D341Med (cell line): ENCODE measurements at places on chromosomes 5 and 9.
A peak's percentile ranks its signal among the peaks of the same experiment; 100 is the strongest.

DNA sequence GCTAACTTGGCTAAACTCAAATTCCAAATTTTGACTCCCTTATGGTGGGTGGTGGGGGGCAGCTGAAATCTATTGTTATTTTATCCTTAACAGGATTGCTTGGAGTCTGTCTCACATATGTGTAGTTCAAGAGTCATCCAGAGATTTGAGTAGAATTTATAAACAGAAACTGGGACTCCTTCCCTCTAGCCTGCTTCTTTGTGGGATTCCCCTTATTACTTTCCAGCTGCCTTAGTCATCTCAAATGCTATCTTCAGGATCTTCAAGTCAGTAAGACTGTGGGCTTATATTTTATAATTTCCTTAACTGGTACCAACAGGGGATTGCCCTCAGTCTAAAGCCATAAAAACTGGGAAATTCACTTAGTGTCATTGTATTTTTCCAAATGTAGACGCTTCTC lies 55.5 kb downstream of the NNT start:
- DNase-seq, result no peak

GRCh38 chr5:91141642-91142041 lies 241.5 kb downstream of the ARRDC3 start:
- DNase-seq, result no peak

GRCh38 chr5:154467655-154468354 lies 10.2 kb downstream of the HAND1 start:
- peak; percentile 88 for DNase-seq

GRCh38 chr9:137436761-137437600 lies 4.2 kb downstream of the ENTPD8 start:
- DNase-seq, result no peak

DNA sequence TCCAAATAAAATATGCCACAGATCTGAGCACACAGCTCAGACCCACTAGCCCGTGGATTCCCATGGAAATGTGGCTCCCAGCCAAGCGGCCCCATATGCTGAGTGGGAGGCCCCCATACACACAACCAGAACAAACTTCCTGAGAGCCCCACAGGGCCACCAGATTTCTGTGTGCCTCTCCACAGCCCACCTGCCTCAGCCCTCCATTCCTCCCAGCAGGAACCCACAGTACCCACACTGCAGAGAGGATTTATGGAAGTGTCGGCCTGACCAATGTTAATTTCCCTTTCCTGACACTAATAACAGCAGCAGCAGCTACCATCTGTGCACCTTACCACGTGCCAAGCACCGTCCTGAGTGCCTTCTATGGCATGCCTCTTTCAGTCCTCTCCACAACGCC lies 99.3 kb upstream of the SPOCK1 start:
- no peak for DNase-seq

DNA sequence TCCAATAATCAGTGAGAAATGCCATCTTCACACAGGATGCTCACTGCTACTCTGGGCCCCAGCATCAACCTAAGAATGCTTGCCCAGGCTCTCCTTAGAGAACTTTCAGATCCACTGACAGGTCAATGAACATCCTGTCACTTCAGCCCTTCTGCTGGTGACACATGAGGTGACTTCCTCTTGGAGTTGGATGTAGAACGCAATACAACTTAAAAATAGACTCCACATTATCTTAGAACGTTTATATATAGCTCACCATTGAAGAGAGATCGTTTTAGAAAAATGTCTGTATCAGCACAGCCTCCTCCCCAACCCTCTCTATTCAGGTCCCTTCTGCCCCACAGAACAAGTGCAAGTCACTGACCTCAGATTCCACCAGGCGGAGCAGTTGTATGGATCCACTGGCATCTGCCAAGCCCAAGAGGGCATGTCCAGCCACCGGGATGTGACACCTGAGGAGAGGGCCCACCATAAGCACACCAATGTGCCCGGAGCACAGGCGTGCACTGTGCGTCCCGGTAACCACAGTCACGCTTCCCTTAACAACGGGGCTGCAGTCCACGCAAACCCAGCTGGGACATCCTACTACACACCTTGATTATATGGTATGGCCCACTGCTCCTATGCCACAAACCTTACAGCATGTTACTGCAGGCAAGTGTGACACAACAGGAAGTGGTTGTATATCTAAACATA lies 2.9 kb downstream of the DPH7 start:
- DNase-seq, result no peak

- DNase-seq, result peak; percentile 77
Measured at GRCh38 chr5:122163121-122164069, 34.0 kb downstream of the ZNF474 start.

- no peak for DNase-seq
Measured at GRCh38 chr5:119452060-119452372, 281 bp upstream of the HSD17B4 start.

- peak; percentile 53 for DNase-seq
Measured at GRCh38 chr5:154868702-154869101, 10.3 kb downstream of the CNOT8 start.

DNA sequence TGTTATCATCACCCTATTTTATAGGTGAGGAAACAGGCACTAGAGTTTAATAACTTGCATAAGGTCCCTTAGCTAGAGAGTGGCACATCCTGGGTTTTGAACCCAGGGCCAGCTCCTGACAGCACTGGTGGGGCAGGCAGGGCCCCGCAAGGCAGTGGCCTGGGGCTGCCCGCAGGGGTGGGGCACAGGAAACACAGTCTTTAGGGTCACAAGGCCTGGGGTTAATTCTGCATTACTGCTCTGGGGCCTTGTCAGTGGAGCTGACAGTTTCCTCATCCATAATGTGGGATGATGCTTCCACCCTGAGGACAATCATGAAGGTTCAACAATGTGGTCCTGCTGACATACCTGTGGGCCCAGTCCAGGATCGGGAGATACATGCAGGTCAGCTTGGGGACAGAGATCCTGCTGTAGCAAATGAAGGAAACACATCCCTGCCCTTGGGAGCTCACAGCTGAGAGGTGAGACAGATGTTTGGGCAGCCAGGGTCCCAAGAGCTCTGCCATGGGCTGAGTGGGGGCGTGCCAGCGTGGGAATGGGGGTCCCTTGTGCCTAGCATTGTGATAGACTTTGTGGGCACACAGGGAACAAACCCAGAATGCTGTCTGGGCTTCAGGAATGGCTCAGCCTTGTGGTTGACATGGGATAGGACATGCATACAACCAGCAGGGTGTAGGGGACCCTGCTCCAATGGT lies 14.7 kb downstream of the FGF18 start:
- no peak for DNase-seq

DNA sequence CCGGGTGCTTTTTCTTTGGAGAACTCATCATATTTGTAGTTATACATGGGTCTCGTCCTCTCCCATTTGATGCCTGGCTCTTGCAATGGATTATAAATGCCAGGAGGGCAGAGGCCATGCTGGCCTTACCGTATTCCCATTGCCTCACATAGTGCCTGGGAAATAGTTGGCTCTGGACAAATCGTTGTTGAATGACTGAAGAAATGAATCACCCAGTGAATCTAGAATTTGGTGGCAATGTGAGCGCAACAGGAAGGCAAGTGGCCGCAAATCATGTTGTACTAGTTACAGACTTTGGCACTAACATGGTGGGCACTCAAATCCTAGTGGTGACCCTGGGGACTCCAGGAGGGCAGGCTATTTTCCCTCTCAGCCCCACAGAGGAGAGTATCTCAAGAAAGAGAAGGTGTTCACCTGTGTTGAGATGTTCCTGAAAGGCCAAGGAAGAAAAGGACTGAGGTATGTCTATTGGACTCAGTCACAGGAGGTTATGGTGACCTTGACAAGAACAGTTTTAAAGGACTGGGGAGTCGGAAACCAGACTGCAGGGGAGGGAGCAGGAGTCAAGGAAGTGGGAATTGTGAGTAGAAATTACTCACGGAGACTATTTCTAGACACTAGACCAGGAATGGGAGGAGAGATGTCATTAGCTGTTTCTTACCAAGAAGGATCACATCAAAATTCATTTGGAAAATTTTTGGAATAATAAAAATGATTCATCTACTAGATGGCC lies 61.7 kb upstream of the COL15A1 start:
- DNase-seq, result no peak

DNA sequence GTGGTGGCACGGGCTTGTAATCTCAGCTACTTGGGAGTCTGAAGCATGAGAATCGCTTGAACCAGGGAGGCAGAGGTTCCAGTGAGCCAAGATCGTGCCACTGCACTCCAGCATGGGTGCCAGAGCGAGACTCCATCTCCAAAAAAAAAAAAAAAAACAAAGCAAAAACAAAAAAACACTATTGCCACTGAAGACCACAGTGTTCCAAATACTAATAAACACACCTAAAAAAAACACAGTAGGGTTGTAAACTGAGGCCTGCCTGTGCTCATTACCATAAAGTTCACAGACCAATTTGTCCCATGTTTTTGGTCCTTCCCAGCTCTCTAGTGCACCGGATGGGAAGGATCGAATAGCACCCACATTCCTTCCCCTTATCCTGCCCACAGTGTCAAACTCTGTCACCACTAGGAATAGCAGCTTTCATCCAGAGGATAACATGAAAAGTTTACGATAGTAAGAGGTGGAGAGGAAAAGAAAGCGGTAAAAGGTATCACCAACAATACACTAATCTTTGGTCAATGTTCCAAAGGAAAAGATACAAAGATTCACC lies 49.2 kb downstream of the MYO10 start:
- no peak for DNase-seq

- DNase-seq, result no peak
Measured at GRCh38 chr5:144162686-144163085, 7.8 kb downstream of the YIPF5 start.

DNA sequence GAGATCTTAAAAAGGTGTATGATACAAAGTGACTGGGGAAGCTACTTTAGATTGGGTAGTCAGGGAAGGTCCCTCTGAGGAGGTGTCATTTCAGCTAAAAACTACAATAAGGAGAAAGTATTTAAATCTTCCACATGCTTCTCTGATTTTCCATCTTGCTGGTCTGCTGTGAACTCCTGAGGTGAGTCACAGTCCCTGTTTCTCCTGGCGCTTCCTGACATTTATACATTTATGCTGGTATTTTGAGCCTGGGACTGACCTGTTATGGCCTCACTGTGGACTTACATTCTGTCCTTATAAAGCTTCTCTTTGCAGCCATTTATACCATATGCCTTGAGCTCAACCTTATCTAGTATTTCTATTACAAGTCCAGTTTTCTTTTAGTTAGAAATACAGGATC lies 95.1 kb downstream of the MED27 start:
- DNase-seq, result no peak

- DNase-seq, result peak; percentile 71
Measured at GRCh38 chr5:151772029-151772845, 483 bp downstream of the G3BP1 start.

DNA sequence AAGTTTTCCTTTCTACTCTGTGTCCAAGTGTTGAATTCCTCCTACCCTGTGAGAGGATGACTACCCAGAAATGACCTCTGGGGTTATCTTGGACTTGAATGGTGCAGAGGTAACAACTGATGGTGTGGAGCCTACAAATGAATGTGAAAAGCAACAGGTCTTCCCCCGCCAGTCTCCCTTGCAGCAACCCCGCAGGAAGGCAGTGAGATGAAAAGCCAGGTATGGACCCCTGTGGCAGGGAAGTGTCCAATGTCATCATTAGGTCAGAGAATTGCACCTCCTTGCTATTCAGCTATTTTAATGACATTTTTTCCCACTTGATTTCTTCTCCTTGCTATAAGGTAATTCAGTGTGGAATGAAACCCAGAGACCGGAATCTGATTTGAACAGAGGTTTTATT lies 58.5 kb downstream of the MAT2B start:
- no peak for DNase-seq

GRCh38 chr9:135896205-135896604 lies 11.1 kb downstream of the CAMSAP1 start:
- no peak for DNase-seq

- DNase-seq, result no peak
Measured at GRCh38 chr5:93305984-93306383, 275.0 kb downstream of the NR2F1-AS1 start.

GRCh38 chr9:114284316-114285060 lies 38.4 kb upstream of the ORM1 start:
- no peak for DNase-seq

- no peak for DNase-seq
Measured at GRCh38 chr5:168844922-168845296, 265.7 kb upstream of the PANK3 start.

DNA sequence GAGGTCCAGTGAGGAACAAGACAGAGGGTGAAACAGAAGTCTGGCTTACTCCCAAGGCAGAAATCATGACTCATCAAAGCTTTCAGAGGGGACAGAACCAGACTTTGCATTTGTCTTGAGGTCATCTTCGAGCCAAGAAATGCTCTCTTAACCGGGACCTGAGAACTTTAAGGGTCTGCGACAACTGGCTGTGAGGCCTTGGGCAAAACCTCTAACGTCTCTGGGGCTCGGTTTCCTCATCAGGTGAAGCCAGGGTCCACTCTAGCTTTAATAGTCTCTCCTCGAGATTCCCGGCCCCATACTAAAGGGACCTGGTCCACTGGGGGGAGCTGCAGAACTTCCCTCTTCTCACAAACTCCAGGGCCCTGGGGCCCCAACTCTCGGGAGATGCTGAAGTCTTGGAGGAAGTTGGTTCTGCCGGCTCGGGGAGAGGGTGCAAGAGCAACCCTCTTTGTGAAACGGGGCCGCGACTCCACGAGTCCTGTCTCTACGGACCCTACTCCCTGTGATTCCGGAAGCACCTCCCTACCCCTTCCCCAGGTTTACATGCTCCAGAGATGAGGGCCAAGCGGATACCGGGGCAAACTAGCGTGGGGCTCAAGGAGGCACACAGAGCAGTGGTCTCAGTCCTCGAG lies 2.6 kb downstream of the GLIS3 start:
- DNase-seq, result peak; percentile 35

GRCh38 chr9:81417941-81418340 lies 271.4 kb downstream of the TLE1 start:
- DNase-seq, result no peak

GRCh38 chr9:114012126-114012525 lies 66.0 kb downstream of the AMBP start:
- no peak for DNase-seq

DNA sequence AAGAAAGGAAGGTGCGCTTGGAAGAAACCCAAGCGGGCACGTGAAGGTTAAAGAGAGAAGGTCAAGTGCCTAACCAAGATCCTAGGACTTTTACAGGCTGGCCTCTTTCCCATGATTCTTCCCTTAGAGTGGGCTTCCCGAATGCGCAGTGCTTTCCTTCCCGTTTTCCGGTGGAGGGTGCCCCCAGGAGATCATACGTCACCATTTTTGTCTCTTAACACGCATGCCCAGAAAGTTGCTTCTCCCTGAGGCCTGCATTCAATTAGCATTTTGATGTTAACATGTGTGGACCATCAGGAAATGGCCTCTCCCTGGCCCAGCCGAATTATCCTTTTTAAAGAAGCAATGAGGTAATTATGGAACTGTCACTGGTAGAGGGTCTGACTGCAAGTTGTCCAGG lies 1.9 kb upstream of the RUSC2 start:
- DNase-seq, result no peak

DNA sequence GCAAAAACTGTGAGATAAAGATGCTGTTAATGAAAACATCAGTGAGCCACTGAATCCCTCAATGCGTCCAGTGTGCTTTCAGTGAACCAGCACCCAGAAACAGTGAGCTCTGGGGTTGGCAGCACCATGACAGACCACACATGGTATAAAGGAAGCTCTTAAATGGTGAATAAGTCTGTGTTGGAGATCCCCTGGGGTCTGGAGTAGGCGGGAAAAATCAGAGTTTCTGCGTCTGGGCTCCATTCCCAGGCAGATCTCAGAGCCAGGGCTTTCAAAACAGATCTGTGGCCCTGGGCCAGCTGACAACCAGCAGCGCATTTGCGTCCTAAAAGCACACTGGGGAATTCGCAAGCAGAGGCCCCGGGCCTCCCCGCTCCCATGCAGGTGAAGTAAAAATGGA lies 233.5 kb downstream of the FRMD3 start:
- peak; percentile 39 for DNase-seq
